ENCODE measurements at places on chromosomes 4 and X.

- DNase-seq, result no peak
These were observed 868.3 kb downstream of the RAB28 start for GRCh38 chr4:12615822-12616221.

DNA sequence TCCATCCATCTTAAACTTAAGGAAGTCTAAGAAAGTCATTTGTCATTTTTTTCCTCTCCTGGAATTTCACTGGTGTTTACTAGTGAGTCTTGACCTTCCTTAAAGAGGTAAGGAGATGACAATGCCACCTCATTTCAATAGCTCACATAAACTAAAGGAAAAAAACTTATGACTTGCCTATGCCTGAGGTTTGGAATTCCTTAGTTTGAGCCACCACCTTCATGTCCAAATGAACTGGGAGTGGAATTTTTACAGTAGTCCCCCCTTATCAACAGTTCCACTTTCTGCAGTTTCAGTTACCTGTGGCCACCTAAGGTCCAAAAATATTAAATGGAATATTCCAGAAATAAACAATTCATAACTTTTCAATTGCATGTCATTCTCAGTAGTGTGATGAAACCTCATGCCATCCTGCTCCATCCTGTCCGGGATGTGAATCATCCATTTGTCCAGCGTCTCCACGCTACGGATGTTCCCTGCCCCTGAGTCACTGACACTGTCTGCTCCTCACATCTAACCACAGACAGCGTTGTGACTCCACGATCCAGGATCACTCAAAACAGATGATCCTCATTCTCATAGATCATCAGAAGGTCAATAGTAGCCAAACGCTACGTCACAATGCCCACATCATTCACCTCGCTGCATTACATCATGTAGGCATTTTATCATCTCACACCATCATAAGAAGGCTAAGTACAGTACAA lies 177.4 kb downstream of the SH3KBP1 start:
- DNase-seq, result peak; percentile 44

GRCh38 chr4:122163767-122164166 lies 11.6 kb downstream of the BLTP1 start:
- no peak for DNase-seq

- DNase-seq, result no peak
These were observed 693 bp downstream of the ATP10D start for GRCh38 chr4:47485768-47486167.

DNA sequence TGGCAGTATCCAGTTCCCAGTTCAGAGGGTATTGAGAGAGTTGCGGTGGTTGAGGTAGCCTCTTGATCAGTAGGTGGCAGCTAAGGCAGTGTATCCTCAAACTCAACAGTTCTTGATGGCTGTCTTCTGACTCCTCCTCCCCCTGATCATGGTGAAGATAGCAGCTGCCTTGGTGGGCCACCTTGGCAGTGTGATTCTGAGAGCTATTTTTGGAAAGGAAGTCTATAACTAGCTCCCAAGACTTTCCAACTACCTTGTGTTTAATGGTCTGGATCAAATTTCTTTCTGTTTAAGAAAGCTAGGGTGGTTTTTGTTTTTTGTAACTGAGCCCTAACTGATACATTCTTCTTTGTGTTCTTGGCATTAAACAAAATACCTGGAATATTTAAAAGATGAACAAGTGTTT lies 10.5 kb upstream of the TBC1D19 start:
- DNase-seq, result no peak

GRCh38 chrX:106932492-106932923 lies 12.3 kb downstream of the CLDN2 start:
- no peak for DNase-seq

GRCh38 chr4:87855559-87855958 lies 22.8 kb downstream of the MEPE start:
- no peak for DNase-seq

- DNase-seq, result no peak
These were observed 116.6 kb downstream of the SH3RF1 start for GRCh38 chr4:169154121-169154520.

DNA sequence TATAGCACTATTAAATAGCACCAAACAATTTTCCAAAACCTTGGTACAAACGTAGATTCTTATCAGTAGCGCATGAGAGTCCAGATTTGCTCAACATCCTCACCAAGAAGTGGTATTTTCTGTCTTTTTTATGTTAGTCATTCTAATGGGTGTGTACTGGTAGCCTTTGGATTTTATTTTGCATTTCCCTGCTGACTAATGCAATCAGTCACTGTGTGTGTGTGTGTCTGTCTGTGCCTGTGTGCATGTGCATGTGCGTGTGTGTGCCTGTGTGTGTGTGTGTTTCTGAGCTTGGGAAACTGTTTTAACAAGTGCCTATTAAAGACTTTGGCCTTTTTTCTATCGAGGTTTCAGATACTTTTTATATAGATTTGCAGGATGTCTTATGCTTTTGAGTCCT lies 82.2 kb upstream of the MAGEA10 start:
- DNase-seq, result no peak

GRCh38 chr4:180538384-180539057 lies 1704.7 kb upstream of the TENM3 start:
- no peak for DNase-seq
